ENCODE measurements at places on chromosomes 1 and 21.

DNA sequence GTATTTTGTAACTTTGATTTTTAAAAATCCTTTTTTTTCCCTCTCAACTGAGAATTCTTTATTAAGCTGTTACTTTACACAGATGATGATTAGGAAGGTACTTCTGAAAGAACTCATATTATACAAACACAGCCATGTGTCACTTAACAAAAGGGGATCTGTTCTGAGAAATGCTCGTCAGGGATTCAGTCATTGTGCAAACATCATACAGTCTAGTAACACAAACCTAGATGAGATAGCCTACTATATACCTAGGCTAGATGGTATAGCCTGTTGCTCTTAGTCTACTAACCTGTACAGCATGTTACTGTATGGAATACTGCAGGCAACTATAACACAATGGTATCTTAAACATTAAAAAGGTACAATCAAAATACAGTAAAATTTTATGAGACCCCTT is 24.9 kb downstream of the AHCTF1 start:
- DNase-seq = no peak

DNA sequence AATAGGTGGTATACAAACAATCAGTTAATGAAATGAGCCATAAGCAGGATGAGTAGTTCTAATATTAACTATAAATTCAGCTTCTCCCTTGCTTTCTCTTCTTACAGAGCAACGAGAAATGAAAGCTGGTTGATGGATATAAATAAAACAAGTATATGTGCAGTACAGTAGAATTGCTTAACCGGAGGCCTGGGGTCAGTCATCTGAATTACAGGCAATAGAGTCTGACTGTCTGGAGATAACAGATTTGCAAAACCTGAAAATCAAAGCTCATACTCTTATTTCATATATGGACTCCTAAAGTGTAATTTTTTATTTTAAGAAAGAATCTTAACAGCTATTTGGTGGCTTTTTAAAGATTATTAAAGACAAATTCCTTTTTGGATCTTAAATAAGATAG is 43.1 kb upstream of the SGIP1 start:
- no peak for DNase-seq

- no peak for DNase-seq
Measured at GRCh38 chr1:238302646-238303045, 411.9 kb upstream of the ZP4 start.

- DNase-seq = no peak
Measured at GRCh38 chr1:74641161-74641560, 32.4 kb downstream of the ERICH3 start.

- no peak for DNase-seq
Measured at GRCh38 chr21:38148046-38148445, 108.7 kb upstream of the KCNJ15 start.

- no peak for DNase-seq
Measured at GRCh38 chr1:26434161-26434752, 2.1 kb downstream of the DHDDS start.

GRCh38 chr1:32881291-32881690 is 5.0 kb upstream of the HPCA start:
- DNase-seq = no peak

- no peak for DNase-seq
Measured at GRCh38 chr1:77063118-77063517, 156.1 kb downstream of the PIGK start.

GRCh38 chr1:110326826-110327225 is 12.4 kb upstream of the RBM15 start:
- no peak for DNase-seq

DNA sequence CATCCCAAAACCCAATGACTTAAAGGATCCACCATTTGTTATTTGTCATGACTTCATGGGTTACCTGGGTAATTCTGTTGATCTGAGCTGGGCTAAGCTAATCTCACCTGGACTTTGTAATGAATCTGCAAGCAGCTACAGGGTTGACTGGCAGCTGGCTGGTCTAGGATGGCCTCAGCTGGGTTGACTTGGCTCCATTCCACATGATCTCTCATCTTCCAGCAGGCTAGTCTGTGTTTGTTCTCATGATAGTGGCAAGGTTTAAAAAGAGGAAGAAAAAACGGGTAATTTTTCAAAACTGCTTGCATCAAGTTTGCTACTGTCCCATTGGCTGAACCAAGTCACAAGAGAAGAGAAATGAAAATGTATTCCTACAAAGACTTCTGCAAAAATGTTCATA is 24.8 kb upstream of the ZMYM4 start:
- DNase-seq = no peak

DNA sequence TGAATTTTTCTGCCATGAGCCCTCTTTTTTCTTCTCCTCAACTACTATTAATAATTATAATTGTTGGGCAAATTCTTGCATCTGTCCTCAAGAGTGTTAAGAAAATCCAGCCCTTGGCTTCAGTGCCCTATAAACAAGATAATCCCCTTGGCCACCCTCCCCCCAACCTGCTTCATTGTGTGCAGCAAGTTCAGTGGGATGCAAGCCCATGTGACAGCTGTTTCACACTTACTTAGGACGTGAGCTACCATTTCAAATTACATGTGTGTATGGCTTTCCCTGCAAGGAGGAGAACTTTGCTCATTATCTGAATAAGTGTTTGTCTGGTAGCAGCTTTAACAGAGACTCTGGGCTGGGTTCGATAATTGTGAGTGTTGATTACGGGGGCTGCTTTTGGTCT is 276.2 kb downstream of the CACNA1E start:
- DNase-seq = no peak

DNA sequence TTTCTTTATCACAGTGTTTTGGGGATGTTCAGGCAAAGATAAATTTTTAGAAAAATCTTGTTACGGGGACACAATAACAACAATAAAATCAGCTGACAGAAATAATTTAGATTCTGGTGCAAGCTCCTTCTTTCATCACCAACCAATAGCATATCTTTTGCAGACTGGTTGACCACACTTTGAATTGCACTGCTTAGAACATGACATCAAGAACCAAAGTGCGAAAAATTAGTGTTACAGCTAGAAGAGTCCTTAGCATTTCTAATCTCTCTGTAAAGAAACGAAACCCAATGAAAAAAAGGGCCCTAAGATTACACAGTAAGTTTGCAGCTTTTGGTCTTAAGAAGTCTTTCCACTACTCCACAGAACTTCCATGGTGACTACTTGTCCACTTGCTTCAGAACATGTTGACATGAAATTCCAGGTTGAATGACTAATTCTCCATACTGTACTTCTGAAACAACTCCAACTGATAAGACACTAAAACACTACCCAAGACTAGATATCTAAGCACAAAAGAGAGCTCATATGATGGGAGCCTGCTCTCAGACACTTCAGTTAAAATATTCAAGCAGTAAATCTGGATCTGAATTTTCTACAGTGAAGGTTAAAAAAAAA is 31.3 kb downstream of the XKR8 start:
- no peak for DNase-seq

DNA sequence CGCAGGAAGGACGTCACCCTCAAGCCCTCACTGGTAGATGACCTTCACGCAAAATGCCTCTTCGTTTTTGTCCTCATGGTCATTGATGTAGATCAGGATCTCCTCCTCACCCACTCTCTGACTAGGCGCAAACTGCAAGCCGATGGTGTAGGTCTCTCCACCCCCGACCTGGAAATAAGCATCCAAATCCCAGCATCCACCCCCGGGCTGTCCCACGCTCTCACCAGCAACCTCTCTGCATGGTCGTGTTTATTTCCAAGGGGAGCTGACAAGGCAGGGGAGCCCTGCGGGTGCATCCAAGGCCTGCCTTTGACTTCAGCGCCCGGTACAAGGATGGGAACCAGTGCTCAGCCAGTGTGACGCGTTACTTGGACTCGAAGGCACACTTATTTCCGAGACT is 129.0 kb downstream of the NPHP4 start:
- no peak for DNase-seq

- DNase-seq = no peak
Measured at GRCh38 chr21:46375560-46376230, 51.7 kb downstream of the PCNT start.

GRCh38 chr1:86906419-86906818 is 7.5 kb downstream of the SELENOF start:
- DNase-seq = peak; percentile 5

DNA sequence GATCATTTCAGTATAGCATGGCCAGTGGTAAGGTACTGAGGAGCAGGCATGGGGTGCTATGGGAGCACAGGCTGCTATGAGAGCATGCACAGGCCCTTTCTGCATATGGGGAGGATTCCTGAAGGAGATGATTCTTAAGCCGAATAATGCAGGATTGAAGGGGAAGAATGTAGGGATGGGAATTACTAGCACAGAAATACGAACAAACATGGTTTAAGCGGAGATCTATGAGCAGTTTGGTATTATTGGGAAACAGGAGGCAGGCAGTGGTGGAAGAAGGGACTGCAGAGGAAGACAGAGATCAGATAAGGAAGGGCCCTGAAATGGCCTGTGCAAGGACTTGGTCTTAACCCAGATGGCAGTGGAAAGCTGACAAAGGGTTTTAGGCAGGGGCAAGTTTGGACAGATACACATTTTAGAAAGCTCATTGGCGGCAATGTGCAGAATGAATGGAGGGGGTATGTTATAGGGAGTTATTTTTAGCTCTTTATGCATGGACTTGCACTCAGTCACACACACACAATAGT is 1.7 kb downstream of the OSCP1 start:
- DNase-seq = no peak

- no peak for DNase-seq
Measured at GRCh38 chr21:33212159-33212851, 17.4 kb upstream of the IFNAR2 start.

GRCh38 chr1:161121834-161122233 is 3.9 kb downstream of the NIT1 start:
- no peak for DNase-seq

GRCh38 chr1:9417695-9418094 is 121.6 kb upstream of the SLC25A33 start:
- no peak for DNase-seq

DNA sequence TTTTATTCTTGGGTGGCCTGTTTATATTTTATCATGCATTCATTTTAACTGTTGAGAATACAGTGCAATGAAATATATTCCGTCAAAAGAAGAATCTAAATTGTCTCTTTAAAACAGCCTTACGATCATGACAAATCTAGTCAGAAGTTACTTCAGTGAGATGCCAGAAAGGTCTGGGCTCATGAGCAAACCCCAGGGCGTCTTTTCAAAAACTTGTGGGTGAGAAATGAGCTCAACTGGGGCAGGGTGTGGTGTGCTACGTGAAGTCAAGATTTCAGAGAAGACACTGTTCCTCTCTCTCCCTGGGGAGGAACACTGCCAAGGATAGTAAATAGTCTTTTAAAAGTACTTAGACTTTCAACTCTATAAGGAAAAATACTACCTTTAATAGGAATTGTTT is 13.4 kb upstream of the UAP1 start:
- no peak for DNase-seq

DNA sequence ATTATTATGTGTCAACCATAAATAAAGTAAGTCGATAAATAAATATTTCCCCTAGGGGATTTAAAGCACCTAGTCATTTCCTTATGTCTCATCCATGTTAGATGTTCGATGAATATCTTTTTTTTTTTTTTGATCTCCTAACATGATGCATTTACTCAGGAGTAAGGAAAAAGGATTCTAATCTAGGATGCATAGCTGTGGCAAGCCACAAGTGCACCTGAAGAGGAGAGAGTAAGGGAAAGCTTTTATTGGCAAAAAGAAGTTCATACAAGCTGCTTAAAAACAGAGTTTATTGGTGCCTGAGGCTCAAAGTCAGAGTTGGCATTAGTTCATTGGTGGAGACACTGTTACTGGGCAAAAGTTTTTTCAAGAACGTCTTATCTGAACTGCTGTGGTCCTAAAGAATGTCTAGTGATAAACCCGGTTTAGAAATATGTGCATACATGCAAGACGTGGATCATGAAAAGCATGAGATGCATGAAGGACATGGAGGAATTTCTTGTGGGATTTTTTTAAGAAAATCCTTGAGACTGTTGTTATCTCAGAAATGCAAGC is 51.7 kb downstream of the SWT1 start:
- no peak for DNase-seq

- DNase-seq = no peak
Measured at GRCh38 chr1:237873487-237874211, 17.1 kb downstream of the ZP4 start.

- DNase-seq = no peak
Measured at GRCh38 chr1:74412244-74412643, 100.2 kb downstream of the LRRC53 start.

GRCh38 chr1:5651964-5652821 is 340.0 kb downstream of the NPHP4 start:
- DNase-seq = peak; percentile 39

- DNase-seq = no peak
Measured at GRCh38 chr1:36300526-36300925, 5.6 kb upstream of the SH3D21 start.

DNA sequence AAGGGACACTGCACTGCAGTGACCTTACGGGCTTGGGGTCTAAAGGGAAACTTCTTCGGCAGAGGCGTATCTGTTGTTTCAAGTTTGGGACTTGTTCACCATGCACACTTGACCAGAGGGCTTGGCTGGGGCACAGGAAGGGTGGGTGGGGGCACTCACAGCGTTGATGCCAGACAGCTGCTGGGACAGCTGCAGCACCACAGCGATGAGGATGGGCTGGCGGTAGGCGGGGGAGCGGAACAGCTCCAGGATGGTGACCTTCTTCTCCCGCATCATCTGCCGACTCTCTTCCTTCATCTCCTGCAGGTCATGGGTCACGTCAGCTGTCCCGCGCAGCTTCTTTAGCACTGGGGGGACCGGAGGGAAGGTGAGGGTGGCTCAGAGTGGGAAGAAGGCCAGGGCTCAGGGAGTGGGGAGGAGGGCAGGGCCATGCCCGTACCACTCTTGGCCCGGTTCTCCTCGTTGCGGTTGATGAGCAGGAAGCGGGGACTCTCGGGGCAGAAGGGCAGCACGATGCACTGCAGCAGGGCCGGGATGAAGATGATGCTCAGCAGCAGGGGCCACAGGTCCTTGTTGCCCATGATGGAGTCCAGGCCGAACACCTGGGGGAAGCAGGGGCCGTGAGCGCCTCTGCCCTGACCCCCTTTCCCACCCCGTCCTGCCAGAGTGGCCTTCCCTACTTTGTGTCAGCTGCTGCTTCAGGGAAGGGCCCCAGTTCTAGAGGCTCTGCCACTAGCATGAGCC is 29.1 kb downstream of the SLC2A1 start:
- DNase-seq = no peak

- no peak for DNase-seq
Measured at GRCh38 chr1:230423261-230423660, 2.9 kb downstream of the PGBD5 start.

GRCh38 chr1:93585059-93585966 is 96.3 kb downstream of the BCAR3 start:
- DNase-seq = no peak

DNA sequence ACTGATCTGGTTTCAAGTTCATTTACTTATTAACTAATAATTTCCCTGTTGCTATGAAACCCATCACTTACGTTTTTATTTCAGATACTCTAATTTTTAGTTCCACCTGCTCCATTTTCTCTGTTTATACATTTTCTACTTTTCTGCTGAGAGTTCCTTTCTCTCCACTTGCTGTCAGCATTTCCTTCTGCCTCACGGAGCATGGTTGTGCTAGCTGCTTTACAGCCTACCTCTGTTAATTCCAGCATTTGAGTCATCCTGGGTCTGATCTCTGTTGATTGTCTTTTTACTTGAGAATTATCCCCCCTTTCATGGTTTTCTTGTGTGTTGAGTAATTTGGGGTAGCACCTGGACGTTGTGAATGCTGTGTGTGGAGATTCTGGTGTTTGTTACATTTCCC is 373.2 kb upstream of the C1orf174 start:
- DNase-seq = no peak
